Stimulated activated CD4-positive, alpha-beta T cell treated with anti-CD3 and anti-CD28 coated beads, Interleukin-1b, Interleukin-23, amount 100 ng/mL, for 1 hour (primary cell): ENCODE measurements at places on chromosomes 11 and 22.

GRCh38 chr11:3164552-3165151, 458 bp downstream of the OSBPL5 start:
- DNase-seq: no peak

DNA sequence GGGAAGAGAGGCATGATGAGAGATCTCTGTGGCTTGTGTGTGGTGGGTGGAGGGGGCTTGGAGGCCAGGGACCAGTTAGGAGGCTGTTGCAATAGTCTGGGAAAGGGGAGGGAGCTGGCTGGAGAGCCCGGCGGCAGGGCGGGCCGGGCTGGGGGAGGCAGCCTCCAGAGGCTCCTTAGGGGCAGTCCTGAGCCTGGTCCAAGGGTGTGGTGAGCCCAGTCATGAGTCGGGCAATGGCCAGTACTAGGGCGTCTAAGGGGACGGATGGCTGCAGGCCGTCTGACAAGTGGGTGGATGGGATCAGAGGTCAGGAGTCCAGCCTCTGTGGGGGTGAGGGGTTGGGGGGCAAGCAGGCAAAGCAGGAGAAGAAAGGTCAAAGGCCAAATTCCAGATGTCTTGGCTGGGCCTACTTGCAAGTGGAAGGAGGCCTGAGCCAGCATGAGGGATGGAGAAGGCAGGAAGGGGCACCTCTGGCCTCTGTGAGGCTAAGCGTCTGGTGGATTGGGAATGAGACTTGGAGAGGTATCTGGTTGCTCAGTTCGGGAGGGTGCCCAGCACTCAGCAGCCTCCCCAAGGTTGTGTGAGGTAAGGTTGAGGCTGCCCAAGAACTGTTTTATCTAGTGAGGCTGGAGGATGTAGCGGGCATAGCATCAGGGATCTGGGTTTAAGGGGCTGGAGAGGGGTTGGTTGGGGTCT, 6.0 kb upstream of the CD248 start:
- no peak for DNase-seq

DNA sequence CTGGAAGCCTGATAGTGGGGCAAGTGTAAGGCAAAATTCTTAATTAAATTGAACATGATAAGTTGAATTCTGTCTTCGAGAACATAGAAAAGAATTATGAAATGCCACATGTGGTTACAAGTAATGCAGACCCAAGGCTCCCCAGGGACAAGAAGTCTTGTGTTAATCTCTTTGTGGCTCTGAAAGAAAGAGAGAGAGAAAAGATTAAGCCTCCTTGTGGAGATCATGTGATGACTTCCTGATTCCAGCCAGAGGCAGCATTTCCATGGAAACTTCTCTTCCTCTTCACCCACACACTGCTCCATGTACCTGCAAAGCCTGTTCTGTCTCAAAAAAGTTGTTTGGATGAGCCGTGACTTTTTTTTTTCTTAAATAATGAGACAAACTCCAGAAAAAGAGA, 1.9 kb upstream of the TYR start:
- no peak for DNase-seq

DNA sequence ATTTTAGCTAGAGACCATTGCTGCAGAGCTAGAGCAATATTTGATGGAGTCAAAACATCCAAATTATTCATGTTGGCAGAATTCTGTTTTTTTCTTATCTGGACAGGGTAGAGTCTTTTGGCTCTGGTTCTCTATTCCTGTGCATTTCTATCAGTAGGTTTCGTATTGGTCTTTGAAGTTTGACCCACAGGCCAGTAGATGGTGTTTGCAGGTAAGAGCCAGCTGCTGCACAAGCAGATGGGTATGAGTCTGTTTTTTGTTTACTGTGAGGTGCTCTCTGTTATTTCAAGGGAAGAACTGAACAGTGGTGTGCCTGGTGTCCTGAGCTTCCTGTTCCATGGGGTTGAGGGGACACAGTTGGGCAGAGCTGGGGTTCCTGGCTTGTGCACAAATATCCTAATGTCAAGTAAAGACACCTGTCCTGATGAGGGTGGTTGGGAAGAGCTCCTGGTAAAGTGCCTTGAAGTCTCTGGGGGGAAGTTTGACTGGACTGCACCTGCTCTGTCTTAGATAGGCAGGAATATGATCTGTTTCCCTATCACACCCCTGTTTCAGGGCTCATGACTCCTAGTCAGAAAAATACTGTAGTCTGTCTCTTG, 34.0 kb upstream of the SLC22A25 start:
- no peak for DNase-seq

- DNase-seq: no peak
Observed at GRCh38 chr11:7512525-7513233, 1.1 kb upstream of the PPFIBP2 start.

DNA sequence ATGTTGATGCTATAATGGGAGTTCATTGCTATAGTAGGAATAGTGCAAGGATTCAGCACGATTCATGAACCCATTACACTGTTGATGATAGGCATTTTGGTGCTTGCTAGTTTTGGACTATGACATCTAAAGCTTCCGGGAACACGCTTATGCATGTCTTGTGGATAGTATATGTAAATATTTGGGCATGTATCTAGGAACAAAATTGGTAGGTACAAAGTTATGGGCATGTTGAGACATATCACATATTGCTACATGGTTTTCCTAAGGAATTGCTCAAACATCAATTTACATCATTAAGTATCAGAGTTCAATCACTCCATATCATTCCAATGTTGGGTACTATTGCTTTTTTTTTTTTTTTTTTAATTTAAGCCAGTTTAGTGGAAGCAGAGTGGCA, 1103.2 kb downstream of the TBC1D22A start:
- DNase-seq: no peak

GRCh38 chr11:82007521-82007920, 726.1 kb downstream of the FAM181B start:
- DNase-seq: no peak

DNA sequence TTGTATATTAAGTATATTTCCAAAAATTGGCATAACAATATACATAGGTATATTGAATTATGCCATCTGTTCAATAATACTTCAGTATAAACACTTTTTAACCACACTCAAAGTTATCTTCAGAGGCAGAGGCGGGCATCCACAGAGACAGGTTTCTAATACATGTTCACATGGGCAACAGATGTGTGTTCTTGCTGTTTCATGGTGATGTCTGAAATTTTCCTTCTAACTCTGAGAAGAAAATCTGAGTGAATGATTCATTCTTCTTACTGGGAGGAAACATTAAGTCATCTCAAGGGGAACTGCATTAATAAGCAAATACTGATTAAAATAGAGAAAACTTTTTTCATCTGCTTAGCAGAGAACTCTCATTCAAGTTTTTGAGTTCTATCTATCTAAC, 1074.5 kb downstream of the LRRC4C start:
- DNase-seq: no peak

- no peak for DNase-seq
Observed at GRCh38 chr11:72781063-72781312, 12.9 kb downstream of the STARD10 start.

GRCh38 chr11:116317212-116317611, 455.6 kb downstream of the BUD13 start:
- no peak for DNase-seq

DNA sequence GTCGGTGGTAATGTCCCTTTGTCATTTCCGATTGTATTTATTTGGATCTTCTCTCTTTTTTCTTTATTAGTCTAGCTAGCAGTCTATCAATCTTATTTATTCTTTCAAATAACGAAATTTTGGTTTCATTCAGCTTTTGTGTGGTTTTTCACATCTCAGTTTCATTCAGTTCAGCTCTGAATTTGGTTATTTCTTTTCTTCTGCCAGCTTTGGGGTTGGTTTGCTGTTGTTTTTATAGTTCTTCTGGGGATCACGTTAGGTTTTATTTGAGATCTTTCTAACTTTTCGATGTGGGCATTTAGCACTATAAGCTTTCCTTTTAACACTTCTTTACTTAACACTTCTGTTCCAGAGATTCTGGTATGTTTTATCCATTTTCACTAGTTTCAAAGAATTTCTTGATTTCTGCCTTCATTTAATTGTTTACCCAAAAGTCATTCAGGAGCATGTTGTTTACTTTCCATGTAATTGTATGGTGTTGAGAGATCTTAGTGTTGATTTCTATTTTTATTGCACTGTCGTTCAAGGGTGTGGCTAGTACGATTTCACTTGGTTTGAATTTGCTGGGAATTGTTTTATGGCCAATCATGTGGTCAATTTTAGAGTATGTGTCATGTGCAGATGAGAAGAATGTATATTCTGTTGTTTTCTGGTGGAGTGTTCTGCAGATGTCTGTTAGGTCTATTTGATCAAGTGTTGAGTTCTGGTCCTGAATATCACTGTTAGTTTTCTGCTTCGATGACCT, 7.7 kb upstream of the SCGB1D1 start:
- no peak for DNase-seq

- DNase-seq: no peak
Observed at GRCh38 chr11:32307471-32307870, 127.9 kb downstream of the WT1 start.

- no peak for DNase-seq
Observed at GRCh38 chr22:40108396-40108795, 69.3 kb upstream of the TNRC6B start.

DNA sequence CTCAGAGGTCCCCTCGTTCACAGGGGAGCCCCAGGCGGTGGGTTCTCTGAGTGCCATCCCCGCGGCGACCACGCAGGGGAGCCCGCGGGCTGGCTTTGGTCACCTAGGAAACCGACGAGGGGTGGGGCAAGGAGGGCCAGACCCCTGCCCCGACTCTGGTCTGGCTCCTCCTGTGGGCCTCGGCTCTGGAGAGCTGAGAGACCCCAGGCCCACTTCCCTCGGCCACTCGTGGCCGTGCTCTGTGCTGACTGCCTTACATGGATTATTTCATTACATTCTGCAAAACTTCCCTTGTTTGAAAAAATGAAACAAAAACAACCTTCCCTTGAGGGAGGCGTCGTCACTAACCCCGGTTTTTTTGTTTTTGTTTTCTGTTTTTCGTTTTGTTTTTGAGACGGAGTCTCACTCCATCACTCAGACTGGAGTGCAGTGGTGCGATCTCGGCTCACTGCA, 15.1 kb upstream of the CYTH4 start:
- DNase-seq: peak; percentile 53

DNA sequence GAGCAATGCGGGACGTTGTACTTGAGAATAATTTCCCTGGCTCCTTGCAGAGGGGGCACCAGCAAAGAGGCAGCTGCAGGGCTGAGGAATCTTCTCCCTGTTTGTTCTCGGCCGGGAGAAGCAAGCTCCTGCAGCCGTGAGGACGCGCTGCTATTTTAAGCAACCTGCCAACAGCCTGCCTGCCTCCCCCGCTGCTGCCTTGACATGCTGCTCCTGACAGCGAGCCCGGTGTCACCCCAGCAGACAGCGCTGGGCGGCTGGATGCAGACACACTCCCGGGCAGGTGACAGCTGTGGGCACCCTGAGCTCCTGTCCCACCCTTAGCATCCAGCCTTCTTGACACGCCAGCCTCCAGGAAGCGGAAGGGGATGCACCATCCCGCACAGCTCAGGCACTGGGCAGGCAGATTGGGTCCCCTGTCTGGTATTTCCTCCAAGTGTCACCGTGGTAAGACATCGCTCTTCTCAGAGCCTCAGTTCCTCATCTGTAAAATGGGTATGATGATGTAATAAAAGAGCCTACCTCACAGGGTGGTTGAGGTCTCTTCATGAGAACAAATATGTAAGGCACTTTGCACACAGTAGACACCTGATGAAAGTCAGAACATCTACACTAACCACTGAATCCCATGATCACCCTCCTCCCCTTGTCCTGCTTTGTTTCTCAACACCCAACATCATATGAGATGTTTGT, 530.6 kb downstream of the MN1 start:
- no peak for DNase-seq

DNA sequence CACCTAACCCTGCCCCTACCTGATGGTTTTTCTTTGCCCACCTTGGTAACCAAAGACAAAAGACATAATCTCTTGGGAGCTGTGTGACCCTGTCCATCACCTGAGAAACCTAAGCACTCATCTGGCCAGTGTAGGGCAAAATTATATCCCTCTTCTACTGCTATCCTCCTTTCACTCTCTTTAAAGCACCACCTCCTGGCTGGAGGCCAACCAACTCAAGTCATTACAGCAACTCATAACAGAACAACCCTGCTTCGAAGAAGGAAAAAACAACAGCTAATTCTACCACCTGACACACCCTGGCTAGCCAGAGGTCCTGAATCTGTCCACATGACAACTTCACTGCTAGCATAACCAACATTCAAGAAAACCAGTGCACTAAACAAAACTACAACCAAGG, 45.5 kb downstream of the GAS2 start:
- no peak for DNase-seq

DNA sequence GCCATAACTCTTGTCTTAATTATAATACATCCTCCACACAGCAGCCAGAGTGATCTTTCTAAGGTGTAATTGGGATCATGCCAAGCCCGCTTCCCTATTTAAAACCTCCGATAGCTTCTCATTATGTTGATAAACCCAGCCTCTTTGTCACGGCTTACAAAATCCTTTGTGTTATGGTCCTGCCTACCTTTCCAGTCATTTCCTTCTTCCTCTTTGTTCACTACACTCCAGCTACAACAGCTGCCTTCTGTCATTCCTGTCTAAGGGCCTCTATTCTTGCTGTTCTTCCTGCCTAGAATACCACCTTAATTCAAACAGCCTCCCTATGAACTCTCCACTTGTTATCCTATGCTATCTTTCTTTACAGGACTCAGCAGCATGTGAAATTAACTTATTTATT, 70.6 kb upstream of the CAPRIN1 start:
- DNase-seq: no peak

DNA sequence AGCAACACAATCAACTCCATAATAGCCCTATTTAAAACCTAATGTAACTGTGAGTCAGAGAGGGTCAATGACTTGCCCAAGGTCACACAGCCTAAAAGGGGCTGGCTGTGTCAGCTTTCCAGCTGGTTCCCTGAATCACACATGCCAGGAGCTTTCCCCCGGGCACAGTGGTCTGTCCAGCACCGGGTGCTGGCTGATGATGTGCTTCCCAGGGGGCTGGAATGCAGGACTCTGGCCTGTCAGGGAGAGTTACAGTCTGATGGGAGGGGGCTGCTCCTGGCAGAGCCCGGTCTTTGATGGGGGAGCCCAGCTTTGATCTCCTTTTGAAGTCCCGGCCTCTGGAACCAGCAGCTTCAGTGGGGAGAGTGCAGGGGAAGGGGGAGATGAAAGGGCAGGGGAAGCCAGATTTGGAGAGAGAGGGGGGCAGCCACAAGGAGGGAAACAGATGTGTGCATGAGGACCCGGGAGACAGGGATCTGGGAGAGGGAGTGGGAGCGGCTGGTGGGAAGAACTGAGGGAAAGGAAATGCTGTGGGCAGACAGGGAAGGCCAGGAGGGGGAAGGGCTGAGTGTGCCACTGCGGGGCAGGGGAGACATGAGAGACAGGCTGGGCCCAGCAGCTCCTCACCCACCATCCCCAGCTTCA, 102.7 kb downstream of the NECTIN1 start:
- DNase-seq: no peak

- no peak for DNase-seq
Observed at GRCh38 chr11:695288-695537, 191 bp upstream of the DEAF1 start.

DNA sequence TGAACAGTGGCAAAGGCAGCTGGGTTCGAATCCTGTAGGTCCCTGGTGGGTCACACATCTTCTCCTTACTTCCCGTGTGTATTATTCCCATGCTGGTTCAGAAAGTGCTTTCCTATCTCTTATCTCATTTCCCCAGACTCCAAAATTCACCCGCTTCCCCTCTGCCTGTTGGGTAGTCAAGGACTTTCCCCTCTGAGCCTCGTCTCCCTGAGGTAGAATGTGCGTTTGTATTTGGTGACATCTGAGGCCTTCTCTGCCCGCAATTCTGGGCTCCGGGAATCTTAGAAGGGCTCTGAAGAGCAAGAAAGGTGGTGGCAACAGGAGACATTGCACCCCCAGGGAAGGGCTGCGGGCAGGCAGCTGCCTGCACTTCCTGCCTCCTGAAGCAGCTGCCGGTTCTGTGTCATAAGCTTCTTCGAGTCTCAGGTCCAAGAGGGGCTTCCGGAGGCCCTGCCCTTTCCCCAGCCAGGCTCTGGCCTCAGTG, 5.9 kb downstream of the LRRC32 start:
- no peak for DNase-seq
